ENCODE measurements at places on chromosomes 7 and 10. TPM values are rescaled to one million over a fixed set of nuclear protein-coding genes. Genes with fewer than 3 reads are reported as not detected.

DNA sequence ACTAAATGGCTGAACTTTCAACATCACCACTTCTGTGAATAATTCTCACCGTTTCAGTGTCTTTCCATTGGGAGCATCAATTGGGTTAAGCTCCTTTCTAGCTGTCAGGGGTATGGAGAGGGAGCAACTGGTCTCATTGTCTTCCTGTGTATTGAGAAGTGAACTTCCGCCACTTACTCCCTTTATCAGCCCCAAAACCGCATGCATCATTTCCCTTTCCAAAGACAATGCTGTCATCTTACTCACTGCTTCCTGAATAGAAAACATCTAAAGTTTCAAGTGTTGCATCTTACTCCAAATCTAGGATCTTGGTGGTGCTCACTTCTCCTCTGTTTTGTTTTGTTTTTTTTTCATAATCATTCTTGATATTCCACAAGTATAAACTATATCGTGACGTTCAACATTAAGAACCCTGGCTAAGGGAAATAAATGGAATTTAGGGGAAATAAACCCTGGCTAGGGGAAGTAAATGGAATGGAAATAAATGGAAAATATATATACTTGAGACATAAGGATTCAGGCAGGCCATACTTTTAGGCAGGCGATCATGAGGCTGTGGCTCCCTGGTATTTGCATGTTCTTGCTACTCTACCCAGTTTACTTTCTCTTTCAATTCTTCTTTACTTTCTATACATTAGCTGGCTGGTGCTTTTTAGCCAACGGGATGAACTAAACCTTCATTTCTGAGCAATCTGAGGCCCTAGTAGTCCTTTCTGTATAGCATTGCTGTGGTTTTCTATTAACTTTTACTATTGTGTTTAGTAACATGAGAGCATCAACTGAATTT, 371.9 kb downstream of the BMPER start:
- no peak for DNase-seq
- no peak overlapping the region for H3K4me3 ChIP-seq
- H3K36me3 ChIP-seq: no peaks in the 10 kb centered on the region
- H3K27ac ChIP-seq: no peak overlapping the region
- no peaks in the 10 kb centered on the region for H3K4me1 ChIP-seq

GRCh38 chr10:42635098-42635497, 3.3 kb downstream of the ZNF33B start:
- peaks cover 49% of the 10 kb centered on the region for H3K36me3 ChIP-seq
- H3K27me3 ChIP-seq: no peaks in the 10 kb centered on the region
- H3K4me1 ChIP-seq: peaks cover 10% of the 10 kb centered on the region
- no peak overlapping the region for H3K4me3 ChIP-seq

GRCh38 chr7:7330997-7331396, 148.7 kb downstream of the C1GALT1 start:
- H3K36me3 ChIP-seq: no peaks in the 10 kb centered on the region
- no peaks in the 10 kb centered on the region for H3K27me3 ChIP-seq
- DNase-seq: no peak
- no peaks in the 10 kb centered on the region for H3K4me1 ChIP-seq

GRCh38 chr7:11373546-11374142, 400.0 kb downstream of the PHF14 start:
- H3K27ac ChIP-seq: no peak overlapping the region
- no peak for DNase-seq
- no peak overlapping the region for H3K4me3 ChIP-seq
- no peaks in the 10 kb centered on the region for H3K36me3 ChIP-seq
- no peaks in the 10 kb centered on the region for H3K4me1 ChIP-seq
- H3K27me3 ChIP-seq: no peaks in the 10 kb centered on the region

- peak; percentile 35 for DNase-seq
- peaks cover 34% of the 10 kb centered on the region for H3K27me3 ChIP-seq
- H3K4me3 ChIP-seq: no peak overlapping the region
- H3K36me3 ChIP-seq: no peaks in the 10 kb centered on the region
- H3K4me1 ChIP-seq: peaks cover 9% of the 10 kb centered on the region
These were observed 39.5 kb downstream of the ZNF117 start for GRCh38 chr7:64951250-64951848.

DNA sequence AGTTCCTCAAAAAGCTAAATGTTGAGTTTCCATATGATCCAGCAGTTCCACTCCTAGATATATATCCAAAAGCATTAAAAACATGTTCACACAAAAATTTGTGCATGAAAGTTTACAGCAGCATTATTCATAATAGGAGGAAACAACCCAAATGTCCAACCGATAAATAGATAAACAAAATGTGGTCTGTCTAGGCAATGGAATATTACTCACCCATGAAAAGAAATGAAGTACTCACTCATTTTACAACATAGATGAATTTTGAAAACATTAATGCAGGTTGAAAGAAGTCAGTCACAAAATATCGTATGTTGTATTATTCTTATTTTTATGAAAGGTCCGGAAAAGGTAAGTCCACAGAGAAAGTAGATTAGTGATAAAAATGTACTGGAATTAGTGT, 34.0 kb downstream of the BMPR1A start:
- no peaks in the 10 kb centered on the region for H3K27me3 ChIP-seq
- H3K4me3 ChIP-seq: no peak overlapping the region
- no peak for DNase-seq
- no peak overlapping the region for H3K27ac ChIP-seq
- H3K36me3 ChIP-seq: no peaks in the 10 kb centered on the region

GRCh38 chr7:150519310-150519709, 4.6 kb downstream of the GIMAP7 start:
- peak overlapping the region; percentile 56 for H3K4me3 ChIP-seq
- no peaks in the 10 kb centered on the region for H3K27me3 ChIP-seq
- H3K36me3 ChIP-seq: peaks cover 10% of the 10 kb centered on the region

DNA sequence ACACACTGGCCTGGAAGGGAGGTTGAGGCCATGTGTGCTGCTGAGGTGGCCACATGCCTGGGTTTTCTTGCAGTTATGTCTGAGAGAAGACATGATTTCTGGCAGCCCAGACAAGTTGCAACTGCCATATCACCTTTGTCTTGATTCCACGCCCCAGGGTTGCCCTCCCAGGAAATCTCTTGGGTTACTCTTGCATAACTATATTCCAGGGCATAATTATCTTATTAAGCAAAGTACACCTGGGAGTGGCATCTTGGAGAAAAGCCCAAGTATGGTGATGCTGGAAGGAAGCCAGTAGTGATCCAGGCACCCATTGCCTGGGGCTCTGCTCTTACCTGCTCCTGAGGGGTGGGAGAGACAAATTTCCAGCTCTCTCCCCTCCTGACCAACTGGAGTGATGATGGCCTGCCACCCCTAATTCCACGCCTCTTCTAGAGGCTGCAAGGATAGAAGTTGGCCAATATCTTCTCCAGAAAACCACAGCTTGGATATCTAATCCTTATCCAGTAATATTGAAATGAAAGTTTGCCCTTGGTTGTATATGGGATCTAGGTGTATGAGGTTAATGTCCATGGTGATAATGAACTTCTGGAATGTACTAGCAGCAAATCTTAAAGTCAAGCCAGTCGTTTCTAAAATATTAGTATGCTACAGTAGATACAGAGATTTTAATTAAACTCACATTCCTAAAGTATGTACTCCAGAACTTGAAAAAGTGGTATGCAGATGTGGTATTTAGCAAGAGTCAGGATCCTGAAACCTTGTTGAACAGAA, 5.0 kb downstream of the AKR1B10 start:
- no peak overlapping the region for H3K27ac ChIP-seq
- no peak for DNase-seq
- no peaks in the 10 kb centered on the region for H3K36me3 ChIP-seq
- H3K27me3 ChIP-seq: no peaks in the 10 kb centered on the region
- H3K4me3 ChIP-seq: no peak overlapping the region

DNA sequence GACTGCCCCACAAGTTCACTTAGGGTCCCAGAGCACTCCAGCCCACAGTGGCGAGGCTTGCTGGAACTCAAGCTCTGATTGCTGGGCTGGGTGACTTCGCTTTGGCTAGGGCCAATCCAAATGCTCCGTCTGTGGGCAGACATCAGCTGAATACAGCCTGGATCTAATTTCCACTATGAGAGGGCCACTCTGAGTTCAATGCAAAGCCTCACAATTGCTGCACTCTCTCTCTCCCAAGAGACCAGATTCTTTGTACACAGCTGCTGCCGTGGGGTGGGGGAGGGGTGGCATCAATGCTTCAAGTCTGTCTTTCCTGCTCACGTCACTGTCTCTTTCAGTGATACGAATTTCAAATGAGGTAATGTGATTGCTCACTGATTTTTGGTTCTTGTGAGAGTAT, 47.3 kb upstream of the BPGM start:
- no peaks in the 10 kb centered on the region for H3K27me3 ChIP-seq
- H3K4me1 ChIP-seq: no peaks in the 10 kb centered on the region
- H3K27ac ChIP-seq: no peak overlapping the region
- H3K36me3 ChIP-seq: no peaks in the 10 kb centered on the region
- no peak overlapping the region for H3K4me3 ChIP-seq
- DNase-seq: no peak

DNA sequence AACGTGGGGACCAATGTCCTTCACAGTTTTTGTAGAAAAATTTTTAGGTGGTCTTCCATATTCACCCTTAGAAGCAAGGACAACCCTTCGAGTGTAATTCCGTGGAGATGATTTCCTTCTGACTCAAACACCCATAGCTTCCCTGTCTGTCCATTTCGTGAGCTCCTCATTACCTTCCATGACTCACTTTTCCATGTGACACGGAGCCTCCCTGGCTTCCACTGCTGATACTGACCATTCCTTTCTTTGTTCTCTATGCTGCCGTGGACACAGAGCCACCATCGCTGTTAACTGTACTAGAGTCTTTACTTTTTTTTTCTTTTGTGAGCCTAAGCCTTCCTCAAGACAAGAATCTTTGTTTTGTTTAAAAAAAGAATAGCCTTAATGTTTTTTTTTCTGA, 12.5 kb upstream of the ARMS2 start:
- no peak for DNase-seq
- no peaks in the 10 kb centered on the region for H3K4me1 ChIP-seq
- no peak overlapping the region for H3K27ac ChIP-seq
- H3K4me3 ChIP-seq: no peak overlapping the region
- H3K36me3 ChIP-seq: no peaks in the 10 kb centered on the region

SFTPA1 gene
- 145 TPM for polyA plus RNA-seq

CALML3 gene
- 0.52 TPM for polyA plus RNA-seq
